ENCODE measurements at places on chromosomes 12 and 14.

GRCh38 chr14:37172936-37173614 is 669 bp upstream of the SLC25A21 start:
- DNase-seq = no peak

- no peak for DNase-seq
These were observed 881.3 kb upstream of the SEL1L start for GRCh38 chr14:82414853-82415539.

DNA sequence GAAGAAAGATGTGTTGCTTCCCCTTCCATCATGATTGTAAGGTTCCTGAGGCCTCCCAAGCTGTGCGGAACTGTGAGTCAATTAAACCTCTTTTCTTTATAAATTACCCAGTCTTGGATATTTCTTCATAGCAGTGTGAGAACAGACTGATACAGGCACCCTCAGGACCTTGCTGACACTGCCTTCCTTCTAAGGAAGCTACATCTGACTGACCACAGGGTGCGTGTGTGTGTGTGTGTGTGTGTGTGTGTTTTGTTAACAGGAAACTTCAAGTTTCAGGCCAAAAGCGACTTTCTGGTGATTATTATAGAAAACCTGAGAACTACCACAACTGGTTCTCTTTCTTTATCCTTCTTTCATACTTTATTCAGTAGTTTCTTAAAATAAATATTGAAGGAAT is 149.0 kb downstream of the CAPZA3 start:
- no peak for DNase-seq

DNA sequence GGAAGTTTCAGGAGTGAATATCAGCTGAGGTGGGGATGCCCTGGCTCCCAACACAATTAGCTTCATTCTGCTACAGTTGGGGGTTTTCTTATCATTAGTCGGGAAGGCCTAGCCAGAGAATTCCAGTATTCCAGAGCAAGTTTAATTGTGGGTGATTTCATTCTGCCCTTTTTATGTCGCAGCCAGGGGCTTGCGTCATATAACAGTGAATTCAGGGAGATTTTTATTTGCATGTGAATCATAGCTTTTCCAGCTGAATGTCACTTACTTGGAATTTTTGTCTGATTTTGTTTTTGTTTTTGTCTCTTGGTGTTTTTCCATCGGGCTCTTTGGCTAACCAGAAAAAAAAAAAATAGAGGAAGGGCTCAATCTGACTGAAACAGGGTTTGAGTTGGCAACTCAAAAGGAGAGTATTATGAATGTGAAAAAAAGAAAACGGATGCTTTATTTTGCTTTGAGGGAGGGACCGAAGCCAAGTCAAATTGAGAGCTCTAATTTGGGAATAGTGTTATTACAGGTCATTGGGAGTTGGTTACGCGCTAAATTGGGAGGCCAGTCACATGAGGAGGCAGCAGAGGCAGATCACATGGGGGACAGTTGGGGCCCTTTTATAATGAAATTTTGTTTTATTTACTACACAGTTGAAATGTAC is 119.4 kb downstream of the SAMD4A start:
- DNase-seq = peak; percentile 41

GRCh38 chr12:31570880-31571279 is 20.1 kb downstream of the DENND5B start:
- no peak for DNase-seq

DNA sequence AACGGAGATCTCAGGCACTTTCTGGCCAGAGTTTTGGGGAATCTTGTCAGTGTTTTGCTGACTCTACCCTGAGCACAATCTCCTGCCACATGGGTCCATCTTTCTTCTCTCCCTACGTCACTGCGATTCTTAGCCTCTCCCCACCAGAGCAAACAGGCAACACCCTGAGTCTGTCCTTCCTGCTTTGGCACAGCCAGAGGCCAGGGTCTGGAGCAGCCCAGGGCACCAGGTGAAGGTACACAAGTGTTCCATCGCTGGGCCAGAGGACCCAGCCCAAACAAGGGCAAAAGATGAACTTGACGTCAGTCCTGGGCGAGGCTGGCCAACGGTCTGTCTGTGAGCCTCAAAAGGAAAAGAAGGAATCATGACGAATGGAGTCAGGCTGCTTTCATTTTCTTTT is 12.7 kb upstream of the CCDC177 start:
- no peak for DNase-seq

- no peak for DNase-seq
These were observed 33.0 kb downstream of the CKB start for GRCh38 chr14:103489621-103490020.

DNA sequence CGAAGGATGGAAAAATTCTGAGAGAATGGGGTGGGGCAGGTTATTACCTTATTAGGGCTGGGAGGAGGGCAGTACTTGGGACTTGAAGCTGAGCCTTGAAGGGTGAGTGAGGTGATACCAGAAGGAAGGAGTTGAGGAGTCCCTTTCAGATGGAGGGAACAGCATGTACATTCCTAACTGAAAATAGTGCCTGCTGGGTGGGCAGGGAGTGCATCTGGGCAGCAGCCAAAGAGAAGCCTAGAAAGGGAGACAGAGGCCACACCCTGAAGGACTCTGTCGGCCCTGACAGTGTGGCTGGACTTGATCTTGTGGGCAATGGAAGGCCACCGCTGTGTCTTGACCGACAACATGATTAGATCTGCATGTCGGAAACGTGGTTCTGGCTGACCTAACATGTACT is 147.6 kb downstream of the NDUFA12 start:
- no peak for DNase-seq

- DNase-seq = no peak
These were observed 48.1 kb upstream of the PZP start for GRCh38 chr12:9256341-9256740.

- DNase-seq = no peak
These were observed 31.7 kb downstream of the ATP2A2 start for GRCh38 chr12:110312581-110313360.

- no peak for DNase-seq
These were observed 8.9 kb upstream of the IRF2BPL start for GRCh38 chr14:77037215-77037937.

- no peak for DNase-seq
These were observed 113.6 kb downstream of the CCER1 start for GRCh38 chr12:90841336-90841735.
